ENCODE measurements at places on chromosomes 16 and 17.

GRCh38 chr17:43353393-43353792, 45.4 kb upstream of the ARL4D start:
- DNase-seq = no peak

GRCh38 chr17:80367503-80367902, 47.5 kb upstream of the ENDOV start:
- no peak for DNase-seq

GRCh38 chr17:4154201-4154600, 11.2 kb downstream of the CYB5D2 start:
- no peak for DNase-seq

DNA sequence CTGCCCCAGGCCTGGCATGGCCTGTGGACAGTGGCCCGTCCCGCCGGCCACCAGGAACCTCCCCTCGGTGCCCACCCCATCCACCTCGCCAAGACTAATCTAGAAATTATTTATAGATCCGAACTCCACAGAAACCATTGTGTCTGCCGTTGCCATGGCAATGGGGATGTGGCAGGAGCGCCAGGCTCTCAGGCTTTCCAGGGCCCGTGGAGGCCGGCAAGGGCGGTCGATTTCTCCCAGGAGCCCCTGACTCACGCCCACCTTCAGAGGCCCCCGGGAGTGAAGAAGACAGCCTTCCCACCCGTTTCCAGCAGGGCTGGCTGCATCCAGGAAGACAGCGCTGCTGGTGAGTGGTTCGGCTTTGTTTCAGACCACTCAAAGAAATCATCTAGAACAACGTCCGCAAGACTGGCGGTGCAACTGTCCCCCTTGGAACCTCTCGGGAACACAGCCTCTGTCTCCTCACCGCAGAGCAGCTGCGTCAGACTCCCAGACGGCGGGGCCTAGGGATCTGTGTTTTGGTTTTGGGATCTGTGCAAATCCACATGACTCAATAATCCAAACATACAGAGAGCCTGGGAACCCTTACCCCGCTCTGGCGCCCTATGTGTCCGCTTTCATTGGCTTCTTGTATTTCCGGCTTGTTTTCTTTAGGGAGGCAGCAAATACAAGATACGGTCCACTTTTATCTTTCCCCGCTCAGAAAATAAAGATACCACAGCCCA, 48.5 kb upstream of the ZCCHC14 start:
- peak; percentile 47 for DNase-seq

- no peak for DNase-seq
Observed at GRCh38 chr17:39929646-39930407, 2.3 kb downstream of the LRRC3C start.

DNA sequence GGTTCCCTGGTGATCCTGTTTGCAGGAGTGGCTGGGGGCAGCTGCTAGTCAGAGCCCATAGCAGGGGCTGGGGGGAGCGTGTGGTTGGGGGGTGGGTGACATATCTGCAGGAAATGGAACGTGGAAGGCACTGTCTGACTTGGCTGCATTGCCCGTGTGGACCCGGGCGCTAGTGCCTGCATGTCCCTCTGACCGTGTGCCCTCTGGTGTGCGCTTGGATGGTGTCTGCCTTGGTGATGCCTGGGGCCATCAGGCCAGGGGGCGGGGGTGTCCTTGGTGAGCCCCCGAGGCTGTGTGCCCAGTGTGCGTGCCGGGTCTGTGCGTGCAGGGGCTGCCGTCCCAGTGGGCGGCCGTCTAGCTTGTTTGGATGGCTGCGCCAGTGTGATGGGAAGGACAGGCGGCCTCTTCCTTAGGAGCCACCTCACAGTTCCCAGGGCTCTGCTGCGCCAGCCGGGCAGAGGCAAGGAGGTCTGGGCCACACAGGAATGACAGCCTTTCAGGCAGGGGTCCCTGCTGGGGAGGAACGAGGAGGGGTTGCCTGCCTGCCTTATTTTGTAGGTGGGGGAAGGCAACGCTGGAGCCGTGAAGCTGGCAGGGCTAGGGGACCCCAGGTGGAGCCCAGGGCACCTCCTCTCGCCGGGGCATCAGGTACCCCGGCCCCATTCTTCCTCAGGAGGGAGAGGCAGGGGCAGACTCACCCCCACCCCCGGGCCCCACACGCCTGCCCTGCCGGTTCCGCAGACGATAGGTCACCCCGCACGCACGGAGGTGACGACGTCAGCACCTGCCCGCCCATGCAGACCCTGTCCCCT, 693 bp downstream of the NDRG4 start:
- DNase-seq = no peak

DNA sequence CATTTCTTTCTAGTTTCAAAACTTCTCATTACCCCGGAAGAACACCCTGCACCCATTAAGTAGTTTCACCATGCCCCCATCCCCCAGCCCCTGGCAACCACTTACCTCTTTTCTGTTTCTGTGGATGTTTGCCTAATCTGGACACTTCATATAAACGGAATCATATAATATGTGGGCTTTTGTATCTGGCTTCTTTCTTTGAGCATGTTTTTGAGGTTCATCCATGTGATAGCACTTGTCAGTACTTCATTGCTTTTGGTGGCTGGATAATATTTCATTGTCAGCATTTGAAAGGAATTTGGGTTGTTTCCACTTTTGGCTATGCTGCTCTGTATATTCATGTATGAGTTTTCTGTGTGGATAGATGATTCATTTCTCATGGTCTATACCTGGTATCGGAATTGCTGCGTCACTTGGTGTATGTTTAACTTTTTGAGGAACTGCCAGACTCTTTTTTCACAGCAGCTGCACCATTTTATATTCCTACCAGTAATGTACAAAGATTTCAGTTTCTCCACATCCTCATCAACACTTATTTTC, 30.0 kb upstream of the SLC5A10 start:
- no peak for DNase-seq

- DNase-seq = no peak
Observed at GRCh38 chr16:75345711-75346110, 87.6 kb downstream of the CFDP1 start.

DNA sequence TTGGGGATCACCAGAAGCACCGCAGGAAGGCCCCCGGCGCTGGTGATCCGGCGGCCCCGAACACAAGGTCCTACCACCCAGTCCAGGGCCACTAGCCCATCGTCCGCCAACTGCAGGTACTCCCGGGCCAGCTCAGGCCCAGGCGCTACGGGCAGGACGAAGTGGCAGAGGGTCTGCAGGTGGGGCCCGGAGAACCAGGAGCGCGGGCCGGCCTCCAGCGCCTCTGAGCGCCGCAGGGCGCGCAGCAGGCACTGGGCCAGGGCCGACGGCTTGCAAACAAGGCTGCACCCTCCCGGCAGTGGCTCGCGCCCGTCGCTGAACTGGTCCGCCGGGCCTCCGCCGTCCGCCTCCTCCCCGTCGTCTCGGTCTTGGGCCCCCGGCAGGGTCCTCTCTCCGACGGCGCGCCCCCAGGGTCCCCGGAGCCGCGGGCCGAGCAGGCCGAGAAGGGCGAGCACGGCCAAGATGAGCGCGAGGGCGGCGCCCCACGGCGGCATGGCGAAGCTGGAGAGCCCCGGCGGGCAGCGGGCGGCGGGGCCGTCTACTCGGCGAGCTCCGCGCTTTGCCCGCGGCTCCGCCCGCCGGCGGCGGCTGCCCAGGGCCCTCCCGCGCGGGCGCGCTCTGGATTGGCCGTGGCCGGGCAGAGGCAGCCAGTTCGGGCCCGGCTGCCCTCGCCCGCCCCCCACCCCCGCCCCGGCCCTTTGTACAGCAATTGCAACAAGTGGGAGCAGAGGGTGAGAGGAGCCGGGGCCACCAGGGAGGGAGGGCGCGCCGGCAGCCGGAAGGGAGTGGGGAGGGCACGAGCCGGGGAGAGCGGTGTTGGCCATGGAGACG, at the start of gene ABHD15:
TSS of gene ABHD15 (minus strand) at position 565 of the 831 bp plus-strand sequence. CDS start at position 494, 71 bp downstream.
- peak; percentile 17 for DNase-seq

DNA sequence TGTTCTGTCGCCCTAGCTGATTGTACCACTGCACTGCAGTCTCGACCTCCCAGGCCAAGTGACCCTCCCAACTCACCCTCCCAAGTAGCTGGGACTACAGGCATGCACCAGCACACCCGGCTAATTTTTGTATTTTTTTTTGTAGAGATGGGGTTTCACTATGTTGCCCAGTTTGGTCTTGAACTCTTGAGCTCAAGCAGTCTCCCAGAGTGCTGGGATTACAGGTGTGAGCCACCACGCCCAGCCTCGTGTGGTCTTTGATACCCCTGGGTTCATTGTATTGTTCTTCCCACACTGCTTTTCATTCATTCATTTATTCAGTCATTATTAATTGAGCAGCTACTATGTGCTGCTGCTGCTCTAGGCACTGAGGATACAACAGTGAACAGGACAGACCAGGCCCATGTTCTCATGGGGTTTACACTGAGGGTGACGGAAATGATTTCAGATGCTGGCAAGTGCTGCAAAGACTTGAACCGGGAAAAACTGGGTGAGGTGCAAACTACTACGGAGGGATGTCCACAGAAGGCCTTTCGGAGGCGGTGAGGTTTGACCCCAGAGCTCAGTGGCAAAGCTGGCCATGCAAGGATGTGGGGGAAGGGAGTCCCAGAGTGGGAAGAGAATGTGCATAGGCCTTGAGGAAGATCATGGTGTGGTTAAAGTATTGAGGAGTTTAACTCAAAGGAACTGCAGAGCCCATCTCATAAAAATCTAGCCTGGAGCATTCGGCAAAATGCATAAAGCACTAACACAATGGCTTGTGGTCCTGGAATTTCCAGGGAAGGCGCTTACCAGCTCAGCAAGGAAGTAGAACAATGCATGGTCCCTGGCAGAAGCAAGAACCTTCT, 10.9 kb downstream of the ABCC1 start:
- no peak for DNase-seq

GRCh38 chr17:77883213-77883650, 75.3 kb upstream of the TNRC6C start:
- DNase-seq = no peak

GRCh38 chr16:65994291-65994690, 372.2 kb upstream of the CDH5 start:
- no peak for DNase-seq

DNA sequence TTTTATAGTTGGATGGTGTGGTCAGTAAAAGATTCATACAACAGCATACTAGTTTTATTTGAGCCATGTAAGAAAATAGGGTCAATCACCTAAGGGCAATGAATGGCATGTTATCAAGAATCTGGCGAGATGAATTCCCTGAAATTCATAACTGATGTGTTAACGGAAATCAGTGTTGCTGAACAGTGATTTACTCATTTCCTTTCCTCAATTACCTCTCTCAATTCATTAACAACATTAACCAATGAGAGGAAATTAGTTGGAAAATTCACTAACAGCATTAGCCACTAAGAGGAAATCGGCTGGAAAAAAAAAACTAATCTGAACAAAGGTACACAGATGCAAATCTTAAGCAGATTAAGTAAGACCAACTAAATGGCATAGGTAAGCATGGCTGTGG, 6.3 kb downstream of the CMTR2 start:
- DNase-seq = no peak

DNA sequence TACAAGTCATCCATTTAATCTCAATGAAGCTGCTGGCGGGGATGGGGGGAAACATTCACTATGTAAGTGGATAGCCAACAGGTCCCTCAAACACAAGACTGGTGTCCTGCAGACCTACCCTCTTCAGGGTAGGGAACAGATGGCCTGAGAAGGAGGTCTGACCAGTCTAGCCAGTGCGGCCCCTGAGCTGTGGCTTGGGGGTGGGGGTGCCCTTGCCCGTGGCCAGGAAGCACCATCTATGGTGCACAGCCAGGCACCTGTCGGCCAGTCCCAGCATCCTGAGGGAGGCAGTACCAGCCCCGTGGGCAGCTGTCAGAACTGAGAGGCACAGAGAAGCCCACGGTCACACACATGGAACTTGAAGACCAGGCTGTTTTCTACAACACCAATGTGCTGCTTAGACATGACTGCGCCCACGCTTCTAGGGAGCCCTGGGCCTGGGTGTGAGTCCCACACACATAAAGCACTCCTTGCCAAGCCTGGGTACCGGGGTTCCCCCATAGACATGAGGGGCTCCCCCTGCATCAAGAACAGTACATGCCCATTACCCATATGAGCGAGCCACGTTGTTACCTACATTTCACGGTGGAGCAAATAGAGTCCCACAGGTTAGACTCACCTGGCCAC, 40.9 kb downstream of the RMI2 start:
- DNase-seq = no peak

- DNase-seq = no peak
Observed at GRCh38 chr16:66292241-66292935, 74.1 kb upstream of the CDH5 start.

DNA sequence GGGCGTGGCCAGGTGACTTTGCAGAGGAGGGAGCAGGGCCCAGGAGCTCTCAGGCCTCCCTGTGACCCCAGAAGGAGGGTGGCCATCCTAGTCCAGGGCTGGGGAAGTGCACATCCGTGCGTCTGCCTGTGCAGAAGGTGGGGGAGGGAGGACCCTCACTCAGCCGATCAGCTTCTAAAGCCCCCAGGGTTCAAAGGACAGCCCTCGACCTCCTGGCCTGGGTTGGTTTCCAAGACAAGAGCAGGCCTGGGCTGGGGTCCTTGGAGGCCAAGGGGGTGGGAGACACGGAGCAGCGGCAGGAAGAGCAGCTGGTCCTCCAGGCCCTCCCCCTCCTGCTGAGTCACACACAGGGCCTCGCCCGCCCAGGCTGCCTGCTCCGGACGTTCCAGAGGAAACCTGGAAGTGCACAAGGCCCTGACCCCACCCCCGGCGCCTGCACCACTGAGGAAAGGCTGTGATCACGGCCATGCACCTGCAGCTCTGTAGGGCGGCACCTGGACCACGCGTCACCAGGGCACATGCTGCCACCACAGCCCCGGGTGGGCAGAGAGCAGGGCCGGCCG, 67.1 kb upstream of the ZNF469 start:
- no peak for DNase-seq

- no peak for DNase-seq
Observed at GRCh38 chr16:86509759-86510464, 415 bp upstream of the FOXF1 start.

- DNase-seq = no peak
Observed at GRCh38 chr17:17935321-17936271, 36.6 kb downstream of the TOM1L2 start.

- no peak for DNase-seq
Observed at GRCh38 chr17:36105781-36106492, 2.3 kb downstream of the CCL4 start.

DNA sequence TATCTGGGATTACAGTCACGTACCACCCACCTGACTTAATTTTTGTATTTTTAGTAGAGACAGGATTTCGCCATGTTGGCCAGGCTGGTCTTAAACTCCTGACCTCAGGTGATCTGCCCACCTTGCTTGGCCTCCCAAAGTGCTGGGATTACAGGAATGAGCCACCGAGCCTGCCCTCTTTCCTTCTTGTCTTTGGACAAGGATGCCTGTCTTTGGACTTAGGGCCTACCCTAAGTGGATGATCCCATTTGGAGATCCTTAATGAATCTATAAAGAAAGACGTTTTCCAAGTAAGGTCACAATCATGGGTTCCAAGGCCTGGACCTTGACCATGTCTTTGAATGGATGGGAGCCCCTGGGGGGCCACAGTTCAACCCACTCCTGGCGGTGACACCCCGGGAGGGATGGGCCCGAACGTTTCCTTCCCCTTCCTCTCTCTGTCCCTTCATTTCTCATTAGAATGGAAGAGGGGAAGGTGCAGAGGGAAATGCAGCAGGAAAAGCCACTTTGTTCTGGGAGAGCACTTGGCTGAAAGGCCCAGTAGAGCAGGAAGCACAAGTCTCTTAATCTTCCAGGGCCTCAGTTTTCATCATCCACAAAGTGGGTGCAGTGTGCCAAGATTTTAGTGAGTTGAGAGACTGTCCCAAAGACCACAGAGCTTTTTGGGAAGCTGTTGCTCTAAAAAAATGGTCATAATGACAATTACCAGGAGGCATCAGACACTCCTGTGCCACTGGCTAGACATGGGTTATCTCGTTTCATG, 353.3 kb downstream of the SEC14L1 start:
- DNase-seq = no peak

GRCh38 chr16:14579266-14579665, 50.8 kb downstream of the PARN start:
- no peak for DNase-seq

All from NCI-H1092 (cell line).